SW 1271 (cell line): ENCODE measurements at places on chromosomes 2 and 18.

- no peak for DNase-seq
These were observed 268.6 kb upstream of the NCKAP5 start for GRCh38 chr2:133836691-133837345.

GRCh38 chr18:62450546-62451410, 72.0 kb upstream of the ZCCHC2 start:
- DNase-seq: peak; percentile 68

DNA sequence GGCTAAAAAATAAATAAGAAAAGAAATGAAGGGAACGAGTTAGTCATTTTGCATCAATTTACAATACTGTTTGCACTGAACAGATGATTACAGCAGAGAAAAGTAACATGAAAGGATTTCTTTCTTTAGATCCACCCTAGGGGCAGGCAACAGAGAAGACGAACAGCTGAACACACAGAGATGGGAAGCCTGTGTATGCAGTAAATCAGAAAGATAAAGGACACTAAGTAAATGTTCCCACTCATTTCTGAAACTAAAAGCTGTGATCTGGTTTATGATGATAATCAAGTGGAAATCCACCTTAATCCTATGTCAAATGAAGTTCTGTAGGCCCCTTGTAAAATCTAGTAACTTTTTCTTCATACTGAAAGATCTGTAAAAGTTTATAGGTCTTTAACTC, 54.2 kb downstream of the AKAIN1 start:
- DNase-seq: no peak

DNA sequence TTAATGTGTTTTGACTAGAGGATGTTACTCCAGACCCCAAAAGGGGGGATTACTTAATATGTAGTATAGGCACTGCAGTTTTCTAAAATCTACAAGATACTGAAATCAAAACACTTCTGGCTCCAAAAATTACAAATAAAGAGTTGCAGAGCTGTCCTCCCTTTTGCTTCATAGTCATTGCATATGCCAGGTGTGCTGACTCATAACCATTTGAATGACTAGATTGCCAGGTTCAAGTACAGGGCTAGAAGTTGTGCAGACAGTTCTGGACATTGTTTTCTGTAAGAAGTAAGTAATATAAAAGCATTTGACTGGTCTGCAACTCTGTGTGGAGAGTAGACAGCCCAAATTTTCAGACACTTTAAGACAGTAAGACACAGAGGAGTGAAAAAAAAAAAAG, 6.7 kb downstream of the CWC22 start:
- DNase-seq: no peak

- DNase-seq: no peak
These were observed 14.6 kb upstream of the PPP1R1C start for GRCh38 chr2:181971032-181971431.

- no peak for DNase-seq
These were observed 177.5 kb downstream of the ANAPC1 start for GRCh38 chr2:111706481-111707001.

GRCh38 chr2:195410074-195410671, 246.9 kb upstream of the SLC39A10 start:
- no peak for DNase-seq
